ENCODE measurements at places on chromosomes 4 and X. TPM values are rescaled to one million over a fixed set of nuclear protein-coding genes. Genes with fewer than 3 reads are reported as not detected.
A peak's percentile ranks its signal among the peaks of the same experiment; 100 is the strongest.

Gene CHIC1
- 12.3 TPM for total RNA-seq

DNA sequence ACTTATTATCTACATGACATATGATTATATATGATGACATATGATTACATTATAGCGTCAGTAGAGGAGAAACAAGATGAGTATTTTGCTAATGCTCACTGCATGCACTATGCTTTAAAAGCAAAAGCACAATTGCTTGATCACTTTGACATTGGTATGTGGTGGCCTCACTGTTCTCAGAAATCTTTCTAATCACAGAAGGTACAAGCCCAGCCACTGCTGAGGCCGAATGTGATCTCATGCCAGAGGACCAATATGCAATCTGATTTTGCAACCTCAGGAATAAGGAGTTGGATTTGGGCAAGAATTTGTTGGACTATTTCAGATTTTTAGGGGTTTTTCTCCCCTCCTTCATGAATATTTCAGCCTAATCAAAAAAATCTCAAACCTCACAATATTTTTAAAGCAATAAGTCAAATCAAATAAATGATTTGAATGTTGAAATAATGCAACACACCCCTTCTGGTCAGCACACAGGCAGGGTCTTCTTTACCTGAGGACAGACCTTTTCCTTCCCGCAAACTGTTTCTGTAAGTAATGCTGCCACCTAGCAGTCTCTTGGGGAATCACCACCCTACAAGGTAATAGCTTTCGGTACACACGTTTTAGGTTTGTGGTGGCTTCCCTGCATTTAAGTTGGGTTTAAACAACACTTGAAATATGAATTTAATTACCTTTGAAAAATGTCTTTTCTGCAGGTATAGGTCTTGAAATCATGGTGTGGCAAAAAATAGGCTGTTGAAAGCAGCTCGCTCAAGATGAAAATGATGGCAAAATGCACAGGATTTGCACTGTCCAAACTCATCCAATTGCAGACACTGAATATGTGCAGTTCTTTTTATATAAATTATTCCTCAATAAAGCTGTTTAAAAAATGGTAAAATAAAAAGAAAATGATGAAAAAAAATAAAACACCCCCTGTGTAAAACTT lies 4.8 kb upstream of the CXCL13 start:
- no peak for DNase-seq

GRCh38 chr4:126267689-126268088 lies 952.9 kb downstream of the FAT4 start:
- DNase-seq, result peak; percentile 14

- no peak for DNase-seq
Measured at GRCh38 chr4:38292529-38292928, 332.3 kb downstream of the PTTG2 start.

Gene ARAP2
- total RNA-seq, result 3.6 TPM

DNA sequence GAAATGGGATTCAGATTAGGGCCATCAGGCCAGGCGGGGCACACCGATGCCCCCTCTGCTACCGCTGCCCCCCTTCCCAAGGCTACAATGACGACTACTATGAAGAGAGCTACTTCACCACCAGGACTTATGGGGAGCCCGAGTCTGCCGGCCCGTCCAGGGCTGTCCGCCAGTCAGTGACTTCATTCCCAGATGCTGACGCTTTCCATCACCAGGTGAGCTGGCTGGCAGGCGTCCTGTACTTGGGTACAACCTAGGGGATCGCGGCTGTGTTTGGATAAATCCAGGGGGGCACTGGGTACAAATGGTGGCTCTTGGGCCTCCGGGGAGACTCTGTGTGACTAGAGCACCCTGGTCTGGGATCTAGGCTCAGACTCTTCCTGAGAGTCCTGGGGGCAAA lies 1.1 kb downstream of the EMD start:
- DNase-seq, result peak; percentile 72

- peak; percentile 89 for DNase-seq
Measured at GRCh38 chr4:41281038-41281634, 24.4 kb downstream of the UCHL1 start.

Gene NDST4
- not detected for total RNA-seq

GRCh38 chr4:183182873-183183725 lies 84.0 kb downstream of the WWC2 start:
- peak; percentile 76 for DNase-seq

- no peak for DNase-seq
Measured at GRCh38 chr4:30614771-30615170, 105.4 kb upstream of the PCDH7 start.

- no peak for DNase-seq
Measured at GRCh38 chr4:55507612-55508011, 39.1 kb downstream of the CLOCK start.

- peak; percentile 93 for DNase-seq
Measured at GRCh38 chrX:40109288-40110008, 11.7 kb upstream of the BCOR start.
